Stimulated activated CD8-positive, alpha-beta memory T cell treated with anti-CD3 and anti-CD28 coated beads, Interleukin-7, amount 100 ng/mL, for 1 hour (primary cell): ENCODE measurements at places on chromosomes 13 and 19.

DNA sequence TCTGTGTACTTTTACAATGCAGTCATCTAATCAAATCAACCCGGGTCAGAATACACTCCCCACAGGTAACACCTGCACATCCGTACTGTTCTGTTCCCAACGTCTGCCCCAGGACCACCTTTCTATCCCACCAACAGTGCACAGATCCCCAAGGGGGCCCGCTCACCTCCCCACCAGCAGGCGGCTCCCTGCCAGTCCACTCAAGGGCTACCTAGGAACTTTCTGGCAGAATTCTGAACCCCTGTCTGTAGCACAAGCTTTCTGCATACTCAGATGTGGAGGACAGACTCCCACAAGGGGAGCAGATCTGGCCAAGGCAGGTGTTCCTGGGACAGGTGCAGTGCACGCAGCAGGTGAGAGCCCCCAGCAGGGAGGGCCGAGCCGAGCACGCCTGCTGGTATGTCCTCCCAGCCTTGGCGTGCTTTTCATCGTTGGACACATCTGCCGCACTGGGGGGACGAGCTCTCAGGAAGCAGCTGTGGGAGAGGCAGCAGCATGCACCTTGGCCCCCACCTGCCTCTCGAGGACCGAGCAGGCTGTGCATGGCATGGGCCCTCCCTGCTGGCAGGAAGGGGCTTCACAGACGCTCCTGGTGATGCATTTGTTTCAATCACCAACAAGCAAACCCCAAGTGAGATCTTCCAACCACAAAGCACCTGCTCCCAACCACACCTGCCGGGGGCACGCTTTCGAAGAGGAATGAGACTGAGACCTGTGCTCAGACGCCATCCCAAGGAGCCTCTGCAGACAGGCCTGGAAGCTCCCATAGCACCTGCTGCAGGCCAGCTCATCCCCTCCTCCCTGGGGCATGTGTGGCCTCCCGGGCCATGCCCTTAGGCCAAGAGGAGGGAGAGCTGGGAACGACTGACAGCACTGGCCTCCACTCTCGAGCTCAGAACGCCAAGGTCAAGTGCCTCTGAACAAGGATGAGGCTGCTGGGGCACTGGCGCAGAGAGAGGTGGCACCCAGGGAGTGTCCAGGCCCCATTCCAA is 35.9 kb downstream of the RAB20 start:
- no peak for DNase-seq

DNA sequence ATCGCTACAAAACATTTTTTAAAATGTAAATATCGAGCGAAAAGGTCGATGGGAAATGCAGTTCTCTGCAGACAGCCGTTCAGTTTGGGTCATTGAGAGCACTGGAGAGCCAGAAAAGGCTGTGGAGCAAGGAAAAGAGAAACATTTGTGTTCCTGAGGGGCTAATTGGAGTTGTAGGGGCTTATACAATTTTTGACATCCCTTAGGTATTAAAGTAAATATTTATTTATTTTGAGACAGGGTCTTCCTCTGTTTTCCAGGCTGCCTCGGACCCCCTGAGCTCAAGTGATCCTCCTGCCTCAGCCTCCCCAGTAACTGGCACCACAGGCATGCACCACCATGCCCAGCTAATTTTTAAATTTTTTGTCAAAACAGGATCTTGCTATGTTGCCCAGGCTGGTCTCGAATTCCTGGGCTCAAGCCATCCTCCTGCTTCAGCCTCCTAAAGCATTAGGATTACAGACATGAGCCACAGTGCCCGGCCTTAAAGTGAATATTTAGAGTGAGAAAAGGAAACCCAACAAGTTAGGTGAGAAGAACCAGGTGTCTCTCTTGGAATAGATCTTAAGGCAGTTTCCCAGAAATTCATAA is 825 bp upstream of the YIF1B start:
- DNase-seq: no peak

DNA sequence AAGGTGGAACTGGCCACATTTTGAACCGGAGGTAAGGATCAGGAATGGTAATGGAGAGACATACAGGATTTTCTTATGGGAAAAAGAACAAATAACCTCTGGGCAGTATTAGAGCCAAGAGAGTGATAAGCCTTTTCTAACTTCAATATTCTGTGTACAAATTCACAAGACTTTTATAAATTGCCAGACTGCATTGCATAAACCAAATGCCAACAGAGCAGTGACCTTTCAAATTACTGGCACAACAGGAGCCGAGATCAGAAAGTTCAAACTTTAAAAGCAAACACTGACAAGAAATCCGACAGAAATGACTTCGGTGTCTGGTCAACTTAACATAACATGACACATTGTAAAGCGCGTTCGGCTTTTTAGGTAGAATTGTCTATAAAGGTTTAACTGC is 737.1 kb downstream of the GPC5 start:
- no peak for DNase-seq

- DNase-seq: no peak
Observed at GRCh38 chr13:91165758-91166157, 181.7 kb upstream of the MIR17HG start.
